Activated effector memory CD4-positive, alpha-beta T cell treated with anti-CD3 and anti-CD28 coated beads, Interleukin-2, amount 50 U/mL, for 16 hours (primary cell): ENCODE measurements at places on chromosomes 5 and 9.

GRCh38 chr5:131997727-131998117 lies 13.7 kb downstream of the ACSL6 start:
- no peak for DNase-seq

- no peak for DNase-seq
Observed at GRCh38 chr5:121993191-121993590, 31.4 kb downstream of the SRFBP1 start.

- DNase-seq: no peak
Observed at GRCh38 chr5:161548487-161549094, 2.1 kb upstream of the GABRB2 start.

DNA sequence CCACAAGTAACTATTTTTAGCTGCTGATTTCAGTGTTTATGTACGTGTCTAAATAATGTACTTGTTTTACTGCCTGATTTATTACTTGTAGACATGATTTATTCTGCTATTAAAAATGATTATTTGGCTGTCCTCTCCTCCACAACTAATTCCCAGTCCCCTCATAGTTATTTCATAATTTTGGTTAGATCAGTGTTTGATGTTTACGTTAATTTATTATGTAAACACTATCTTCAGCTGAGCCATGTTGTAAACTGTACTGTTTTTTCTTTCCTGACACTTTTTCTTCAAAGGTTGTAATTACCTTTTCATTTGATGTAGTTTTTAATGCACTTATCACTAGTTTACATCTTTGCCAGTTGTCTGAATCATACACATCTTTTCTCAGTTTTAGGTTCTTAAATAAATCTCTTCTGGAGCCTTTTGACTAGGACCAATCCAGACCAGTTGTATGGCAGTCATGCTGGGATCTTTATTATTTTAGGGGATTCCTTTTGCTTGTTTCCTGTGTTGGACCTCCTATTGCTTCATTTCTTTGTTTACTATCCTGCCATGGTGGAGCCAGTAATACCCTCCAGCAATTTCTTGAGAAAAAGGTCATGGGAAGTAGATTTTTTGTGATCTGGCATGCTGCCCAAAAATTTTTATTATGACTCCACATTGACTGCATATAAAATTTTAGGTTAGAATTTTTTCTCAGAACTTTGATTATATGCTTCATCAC lies 16.1 kb downstream of the AP3S1 start:
- DNase-seq: no peak

DNA sequence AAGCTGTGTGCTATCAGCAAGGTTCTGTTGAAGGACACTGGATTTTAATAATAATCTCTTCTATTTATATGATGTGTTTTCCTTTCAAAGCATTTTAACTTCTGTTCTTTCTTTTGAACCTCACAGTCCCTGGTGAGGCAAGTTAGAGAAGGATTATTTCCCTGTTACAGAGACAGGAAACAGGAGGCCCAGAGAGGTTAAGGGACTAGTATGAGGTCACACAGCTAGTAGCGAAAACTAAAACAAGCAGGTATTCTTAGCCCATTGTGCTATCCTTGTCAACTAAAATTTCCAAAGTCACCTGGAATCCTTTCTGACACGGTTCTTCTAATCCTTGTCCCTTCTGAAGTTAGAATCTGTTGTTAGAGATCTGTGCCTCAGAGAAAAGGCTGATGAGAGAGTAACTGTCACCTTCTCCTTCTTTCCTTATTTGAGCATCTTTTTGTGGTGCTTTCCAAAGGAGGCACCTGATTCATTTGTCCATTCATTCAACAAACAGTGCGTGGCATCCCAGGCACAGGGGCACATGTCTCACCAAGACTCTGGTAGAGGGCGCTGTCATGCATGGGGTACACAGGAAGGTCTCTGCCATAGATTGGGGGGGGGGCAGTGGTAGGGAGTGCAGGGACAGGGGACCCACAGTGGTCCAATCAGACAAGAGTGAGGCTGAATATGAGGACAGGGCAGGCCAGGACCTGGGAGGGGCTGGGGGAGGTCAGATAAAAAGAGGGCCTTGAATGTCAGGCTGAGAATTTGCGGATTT lies 61.5 kb downstream of the CRB2 start:
- no peak for DNase-seq

GRCh38 chr5:6525910-6526309 lies 77.3 kb downstream of the UBE2QL1 start:
- DNase-seq: no peak
